ENCODE measurements at places on chromosomes 2 and 18.

DNA sequence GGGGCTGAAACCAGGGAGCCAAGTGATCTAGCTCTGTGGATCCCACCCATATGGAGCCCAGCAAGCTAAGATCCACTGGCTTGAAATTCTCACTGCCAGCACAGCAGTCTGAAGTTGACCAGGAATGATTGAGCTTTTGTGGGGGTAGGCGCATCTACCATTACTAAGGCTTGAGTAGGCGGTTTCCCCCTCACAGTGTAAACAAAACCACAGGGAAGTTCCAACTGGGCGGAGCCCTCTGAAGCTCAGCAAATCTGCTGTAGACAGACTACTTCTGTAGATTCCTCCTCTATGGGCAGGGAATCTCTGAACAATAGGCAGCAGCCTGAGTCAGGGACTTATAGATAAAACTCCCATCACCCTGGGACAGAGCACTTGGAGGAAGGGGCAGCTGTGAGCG, 96.7 kb downstream of the CCDC148 start:
- no peak for DNase-seq

DNA sequence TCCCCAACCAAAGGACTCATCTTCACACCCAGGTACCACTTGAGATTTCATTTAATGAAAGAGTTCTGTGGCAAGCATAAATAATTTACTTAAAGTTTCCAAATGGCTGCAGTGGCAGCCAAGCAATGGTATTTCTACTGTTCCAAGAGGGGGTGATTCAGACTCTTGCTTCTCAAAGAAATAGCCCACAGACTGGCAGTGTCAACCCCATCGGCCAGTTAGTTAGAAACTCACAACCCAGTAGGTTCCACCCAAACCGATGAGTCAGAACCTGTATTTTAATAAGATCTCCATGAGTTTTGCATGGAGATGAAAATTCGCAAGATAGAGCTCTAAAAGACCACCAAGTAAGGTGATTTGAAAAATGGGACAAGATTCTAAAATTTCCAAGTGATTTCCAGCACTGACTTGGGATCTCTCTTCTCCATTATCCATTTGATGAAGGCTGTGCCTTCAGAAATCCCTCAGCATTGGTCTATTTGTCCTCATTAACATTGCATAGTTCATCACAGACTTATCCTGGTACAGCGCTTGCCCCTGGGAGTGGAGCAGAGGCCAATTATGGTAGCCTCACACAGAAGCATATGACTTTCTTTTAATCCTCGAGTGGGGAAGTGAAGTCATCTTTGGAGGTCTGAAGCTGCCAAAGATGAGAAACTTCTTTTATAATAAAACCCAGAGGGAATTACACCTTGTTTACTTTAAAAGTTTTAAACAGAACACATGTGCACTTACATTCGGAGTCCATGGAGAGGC, 361.4 kb upstream of the ID2 start:
- DNase-seq: no peak

DNA sequence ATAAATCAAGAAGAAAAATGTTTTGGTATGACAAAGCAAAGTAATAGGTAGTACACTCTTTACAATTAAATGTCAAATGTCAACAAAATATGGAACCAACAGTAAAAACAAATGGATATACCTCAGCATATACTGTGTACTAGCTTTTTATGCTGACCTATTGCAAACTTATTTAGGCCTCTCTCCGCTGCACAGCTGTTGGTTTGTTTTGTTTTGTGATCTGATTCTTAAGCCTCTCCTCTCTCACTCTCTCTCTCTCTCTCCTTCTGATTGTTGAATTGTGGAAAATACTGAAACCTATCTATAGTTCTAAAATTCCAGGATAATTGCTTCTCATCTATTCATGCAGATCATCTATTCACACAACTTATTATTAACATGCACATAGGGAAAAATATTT, 154.9 kb upstream of the ARHGAP28 start:
- DNase-seq: no peak

DNA sequence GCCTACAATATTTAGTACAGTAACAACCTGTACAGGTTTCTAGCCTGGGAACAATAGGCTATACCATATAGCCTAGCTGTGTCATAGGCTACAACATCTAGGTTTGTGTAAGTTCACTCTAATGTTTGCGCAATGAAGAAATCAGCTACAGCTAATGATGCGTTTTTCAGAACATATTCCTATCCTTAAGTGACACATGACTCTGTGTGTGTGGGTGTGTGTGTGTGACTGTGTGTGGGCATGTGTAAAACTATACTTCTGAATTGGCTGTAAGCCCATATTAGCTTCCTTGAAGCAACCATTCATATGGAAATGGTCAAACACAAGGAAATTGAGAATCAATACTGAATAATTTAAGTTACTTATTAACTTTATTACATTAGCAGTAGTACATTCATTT, 120.8 kb upstream of the SULT1C3 start:
- no peak for DNase-seq

DNA sequence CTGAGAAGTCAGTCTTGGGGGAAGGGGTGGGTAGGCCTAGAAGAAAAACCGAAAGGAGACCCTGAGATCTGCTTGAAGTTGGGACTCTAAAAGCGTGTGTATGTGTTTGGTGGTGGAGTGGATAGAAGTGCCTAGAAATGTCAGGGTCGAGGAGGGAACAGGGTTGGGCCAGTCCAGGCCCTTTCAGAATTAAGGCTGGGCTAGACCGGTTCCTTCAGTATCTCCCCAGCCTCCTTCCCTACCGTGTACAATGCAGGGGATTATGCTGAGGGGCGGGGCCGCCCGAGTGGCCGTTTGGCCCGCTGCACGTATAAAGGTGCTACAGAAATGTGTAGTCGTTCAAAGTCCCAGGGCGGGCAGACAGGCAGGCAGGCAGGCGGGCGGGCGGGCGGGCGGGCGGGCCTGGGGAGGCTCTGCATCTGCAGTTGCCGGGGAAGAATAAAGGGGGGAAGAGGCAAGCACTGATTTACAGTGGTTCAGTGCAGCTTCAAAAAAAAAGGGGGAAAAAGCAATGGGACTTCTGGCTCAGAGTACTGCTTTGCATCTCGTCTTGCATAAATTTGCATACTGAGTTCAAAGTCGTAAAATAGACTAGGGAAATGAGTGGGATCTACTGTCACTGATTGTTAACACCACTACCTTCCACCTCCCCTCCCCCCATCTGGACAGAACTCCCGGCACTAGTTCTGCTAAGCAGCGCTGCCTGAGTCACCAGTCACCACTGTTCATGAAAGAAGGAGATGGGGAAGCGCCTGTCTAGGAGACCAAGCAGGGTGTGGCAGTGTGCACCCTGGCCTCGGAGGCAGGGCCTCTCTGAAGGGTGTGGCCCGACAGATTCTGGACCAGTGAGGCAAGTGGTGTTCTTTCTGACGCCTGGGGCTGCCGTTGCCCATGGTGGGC, 3.6 kb downstream of the IGFBP2 start:
- DNase-seq: no peak

- DNase-seq: no peak
These were observed at the start of gene RAD51AP2 for GRCh38 chr2:17518212-17519154. Gene RAD51AP2, minus strand, starts transcription at chr2:17518440. Its CDS starts 25 bp downstream, at chr2:17518415.

DNA sequence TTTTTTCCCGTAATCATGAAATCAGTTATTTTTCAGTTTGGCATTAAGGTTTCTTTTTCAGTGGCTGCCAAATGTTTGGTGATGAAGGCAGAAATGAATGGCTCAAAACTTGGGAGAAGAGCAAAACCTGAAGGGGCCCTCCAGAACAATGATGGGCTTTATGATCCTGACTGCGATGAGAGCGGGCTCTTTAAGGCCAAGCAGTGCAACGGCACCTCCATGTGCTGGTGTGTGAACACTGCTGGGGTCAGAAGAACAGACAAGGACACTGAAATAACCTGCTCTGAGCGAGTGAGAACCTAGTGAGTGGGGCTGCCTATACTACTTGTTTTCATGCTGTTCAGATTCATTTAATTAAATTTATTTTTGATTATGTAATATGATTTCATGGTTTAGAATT, 29.2 kb upstream of the MSH2 start:
- no peak for DNase-seq

- no peak for DNase-seq
These were observed 23.4 kb upstream of the UGP2 start for GRCh38 chr2:63818271-63818670.

DNA sequence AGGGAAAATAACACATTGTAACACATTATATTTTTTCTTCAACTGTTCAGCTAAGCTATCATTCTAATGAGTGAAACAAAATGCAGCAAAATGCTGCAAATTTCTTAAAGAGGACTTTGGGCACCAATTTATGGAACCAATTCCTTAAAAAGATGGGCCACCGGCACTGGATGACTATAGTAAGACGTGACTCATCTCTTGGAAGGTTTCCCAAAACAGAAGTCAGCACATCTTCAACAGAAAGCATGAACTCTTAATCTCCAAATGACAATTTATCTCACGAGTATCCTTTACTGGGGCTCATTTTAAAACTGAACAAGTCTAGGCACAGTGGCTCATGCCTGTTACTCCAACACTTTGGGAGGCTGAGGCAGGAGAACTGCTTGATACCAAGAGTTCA, 213.4 kb downstream of the CDH20 start:
- no peak for DNase-seq

DNA sequence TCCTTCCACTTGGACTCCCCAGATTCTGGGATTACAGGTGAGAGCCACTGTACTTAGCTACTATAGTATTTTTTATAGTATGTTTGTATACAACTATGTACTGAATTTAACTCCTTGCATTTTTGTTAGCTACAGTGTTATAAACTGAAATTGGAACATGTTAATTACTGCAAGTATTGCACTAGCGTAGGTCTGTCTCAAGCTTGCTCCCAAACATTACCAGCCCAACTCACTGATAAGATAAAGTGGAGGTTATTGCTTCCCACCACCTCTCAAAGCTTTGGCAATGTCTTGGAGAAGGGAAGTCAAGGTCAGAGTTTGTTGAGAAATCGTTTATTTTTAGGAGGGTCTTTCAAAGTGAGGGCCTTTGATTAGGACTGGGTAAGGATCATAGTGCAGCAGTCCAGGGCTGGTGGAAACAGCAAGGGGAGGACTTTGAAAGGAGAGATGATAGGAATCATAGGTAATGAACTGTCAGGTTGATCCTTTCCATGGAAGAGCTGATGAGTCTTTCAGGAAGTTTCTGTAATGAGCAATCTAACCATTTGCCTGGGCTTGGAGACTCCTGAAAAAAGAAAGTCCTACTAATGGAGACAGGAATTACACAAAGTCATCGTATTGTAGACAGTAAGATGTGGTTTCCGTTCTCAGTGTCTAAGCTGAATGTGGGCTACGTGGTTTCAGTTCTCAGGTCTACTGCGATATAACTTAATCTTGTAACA, 257.1 kb downstream of the MYO3B start:
- DNase-seq: no peak

DNA sequence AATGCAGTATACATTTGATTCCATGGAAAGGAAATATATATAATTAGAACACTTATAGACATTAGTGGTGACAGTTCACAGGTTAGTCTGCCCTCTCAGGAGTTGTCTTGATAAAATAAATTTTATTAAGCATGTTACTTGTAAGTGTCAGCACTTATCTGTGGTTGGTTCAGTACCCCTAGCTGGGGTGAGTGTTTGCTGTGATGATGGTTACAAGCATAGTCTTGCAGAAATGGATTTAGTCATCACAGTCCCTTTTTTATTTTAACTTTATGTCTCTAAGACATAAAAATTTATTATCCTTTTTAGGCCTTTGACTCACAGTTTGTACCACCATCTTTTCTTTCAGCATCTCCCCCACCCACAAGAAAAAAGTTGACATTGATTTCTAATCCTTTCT, 52.1 kb downstream of the NCK2 start:
- no peak for DNase-seq

DNA sequence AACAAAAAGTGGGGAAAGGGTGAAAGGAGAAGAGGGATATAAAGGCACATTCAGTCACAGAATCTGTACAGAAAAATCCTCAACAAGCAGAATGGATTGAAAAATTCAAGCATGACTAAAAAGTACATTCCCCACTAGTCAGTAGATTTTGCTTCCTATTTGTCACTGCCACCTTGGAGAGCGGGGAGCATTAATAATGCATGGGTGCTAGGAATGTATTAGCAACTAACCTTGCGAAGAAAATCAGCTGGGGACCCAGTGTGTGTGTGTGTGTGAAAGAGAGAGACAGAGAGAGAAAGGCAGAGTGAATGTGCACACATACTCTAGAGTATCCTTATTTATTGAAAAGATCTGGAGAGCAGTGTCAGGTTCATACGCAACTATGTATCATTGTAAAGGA, 968.7 kb upstream of the ZEB2 start:
- no peak for DNase-seq

GRCh38 chr2:105496271-105496670, 97.4 kb upstream of the FHL2 start:
- DNase-seq: no peak

- DNase-seq: no peak
These were observed 19.1 kb downstream of the MAPRE2 start for GRCh38 chr18:35060122-35060815.

GRCh38 chr2:8847400-8847799, 10.0 kb upstream of the KIDINS220 start:
- no peak for DNase-seq

- no peak for DNase-seq
These were observed 6.8 kb upstream of the PXDN start for GRCh38 chr2:1750933-1751766.

- DNase-seq: no peak
These were observed 126.1 kb downstream of the THADA start for GRCh38 chr2:43469713-43470112.

- peak; percentile 10 for DNase-seq
These were observed 266.8 kb upstream of the CXCR4 start for GRCh38 chr2:136384531-136385303.

DNA sequence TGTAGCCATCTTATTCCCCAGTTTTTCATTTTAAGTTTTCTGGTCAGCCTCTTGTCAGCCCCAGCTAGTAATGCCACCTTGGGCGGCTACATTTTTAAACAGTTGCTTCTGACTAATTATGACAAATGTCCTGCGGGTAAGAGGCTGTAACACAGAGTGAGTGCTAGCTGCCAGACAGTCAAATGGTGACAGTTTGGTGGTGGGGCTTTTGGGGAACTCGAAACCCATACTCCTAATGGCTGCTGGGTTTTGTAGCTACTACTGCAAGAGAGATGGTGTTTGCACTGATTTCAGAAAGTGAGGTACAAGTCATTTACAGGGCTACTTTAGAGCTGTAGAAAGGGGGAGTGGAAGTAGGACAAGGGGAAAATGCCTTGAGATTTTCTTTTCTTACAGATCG, 48.2 kb downstream of the ZCCHC2 start:
- DNase-seq: no peak

DNA sequence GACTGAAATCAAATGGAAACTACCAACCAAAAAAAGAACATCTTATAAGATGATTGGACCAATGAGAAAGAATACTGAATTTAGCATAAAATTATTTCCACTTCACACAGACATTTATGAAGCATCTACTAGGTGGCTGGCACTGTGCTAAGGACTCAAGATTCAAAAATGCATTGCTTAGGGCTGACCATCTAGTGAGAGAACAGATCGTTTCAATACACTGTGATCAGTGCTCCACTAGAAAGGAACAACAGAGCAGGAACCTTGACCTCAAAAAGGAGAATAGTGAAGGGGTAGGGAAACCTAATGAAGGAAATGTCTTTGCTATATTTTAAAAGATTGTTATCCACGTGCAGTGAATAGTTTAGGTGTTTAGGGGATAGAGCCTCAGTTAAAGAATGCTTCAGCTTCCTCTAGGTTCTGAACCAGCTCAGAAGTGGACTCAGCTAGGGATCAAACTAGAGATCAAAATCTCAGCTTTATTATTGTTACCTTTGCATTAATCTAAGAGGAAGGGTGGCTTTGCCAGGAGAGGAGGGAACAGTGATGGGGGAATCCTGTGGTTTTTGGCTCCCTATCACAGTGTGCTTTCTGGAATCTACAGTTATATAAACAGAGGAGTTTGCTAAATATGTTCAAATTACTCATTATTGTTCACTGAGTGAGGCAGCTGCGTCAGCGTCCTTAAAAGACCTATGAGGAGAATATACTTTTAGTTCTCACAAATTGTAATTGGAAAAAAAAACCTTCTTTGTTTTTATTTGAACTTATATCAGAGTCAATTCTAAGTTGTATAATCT, 16.2 kb upstream of the BBS5 start:
- no peak for DNase-seq

All from stimulated activated CD8-positive, alpha-beta memory T cell treated with anti-CD3 and anti-CD28 coated beads, Interleukin-15, amount 100 ng/mL, for 1 hour (primary cell).